ENCODE measurements at places on chromosomes 2 and 18.
A peak's percentile ranks its signal among the peaks of the same experiment; 100 is the strongest.

DNA sequence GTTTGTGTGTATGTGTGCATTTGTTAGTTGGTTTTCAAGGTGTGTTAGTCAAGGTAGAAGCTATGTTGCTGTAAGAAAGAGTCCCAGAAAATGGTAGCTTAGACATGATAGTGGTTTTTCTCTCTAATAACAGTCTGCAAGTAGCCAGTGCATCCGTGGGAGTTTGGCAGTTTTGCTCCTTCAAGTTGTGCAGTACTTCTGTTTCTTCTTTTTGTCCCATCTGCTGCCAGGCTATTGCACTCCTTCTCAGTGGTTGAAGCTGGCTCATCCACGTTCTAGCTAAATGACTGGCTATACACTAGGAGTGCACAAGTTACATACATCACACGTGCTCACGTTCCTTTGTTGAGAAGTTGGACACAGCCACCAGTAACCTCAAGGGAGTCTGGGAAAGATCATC lies 134.7 kb downstream of the ASXL3 start:
- DNase-seq, result no peak

DNA sequence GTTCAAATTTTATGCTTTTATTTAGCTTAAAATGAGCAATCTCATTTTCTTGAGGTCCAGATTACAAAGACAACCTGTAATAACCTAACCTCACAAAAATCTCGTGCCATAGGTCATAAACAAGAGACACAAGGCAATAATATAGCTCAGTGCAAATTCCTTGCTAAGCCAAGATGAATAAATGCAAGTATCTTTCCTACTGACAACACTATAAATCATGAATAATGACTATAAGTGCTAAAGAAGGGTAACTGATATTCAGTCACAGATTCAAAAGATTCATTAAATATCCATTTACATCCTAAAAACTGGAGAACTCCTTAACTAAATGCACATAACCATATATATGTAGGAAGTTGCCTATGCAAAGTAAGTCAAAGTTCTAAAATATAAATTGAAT lies 1641.6 kb downstream of the LRP1B start:
- DNase-seq, result no peak

- DNase-seq, result no peak
Measured at GRCh38 chr2:30380824-30381223, 66.2 kb upstream of the LCLAT1 start.

- DNase-seq, result no peak
Measured at GRCh38 chr2:5969303-5969702, 277.1 kb downstream of the SOX11 start.

GRCh38 chr2:168006498-168006897 lies 240.9 kb downstream of the STK39 start:
- DNase-seq, result no peak

DNA sequence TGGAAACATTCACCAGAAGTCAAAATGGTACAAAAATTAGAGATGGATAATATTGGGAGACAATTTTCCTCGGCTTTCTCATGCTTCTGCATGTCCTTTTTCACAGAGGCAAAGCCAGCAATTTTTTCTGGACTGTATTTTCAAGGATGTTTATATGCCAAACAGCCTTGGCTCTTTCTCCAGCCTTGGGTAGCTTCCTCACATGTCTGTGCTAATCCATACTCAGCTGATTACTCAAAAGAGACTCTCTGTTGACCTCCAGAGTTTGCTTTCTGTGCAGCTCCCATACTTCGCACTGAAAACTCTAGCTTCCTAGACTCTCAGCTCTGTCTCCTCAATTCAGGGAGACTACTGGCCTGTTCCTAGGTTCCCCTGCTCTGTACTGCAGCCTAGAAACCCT lies 10.6 kb downstream of the C18orf63 start:
- no peak for DNase-seq

DNA sequence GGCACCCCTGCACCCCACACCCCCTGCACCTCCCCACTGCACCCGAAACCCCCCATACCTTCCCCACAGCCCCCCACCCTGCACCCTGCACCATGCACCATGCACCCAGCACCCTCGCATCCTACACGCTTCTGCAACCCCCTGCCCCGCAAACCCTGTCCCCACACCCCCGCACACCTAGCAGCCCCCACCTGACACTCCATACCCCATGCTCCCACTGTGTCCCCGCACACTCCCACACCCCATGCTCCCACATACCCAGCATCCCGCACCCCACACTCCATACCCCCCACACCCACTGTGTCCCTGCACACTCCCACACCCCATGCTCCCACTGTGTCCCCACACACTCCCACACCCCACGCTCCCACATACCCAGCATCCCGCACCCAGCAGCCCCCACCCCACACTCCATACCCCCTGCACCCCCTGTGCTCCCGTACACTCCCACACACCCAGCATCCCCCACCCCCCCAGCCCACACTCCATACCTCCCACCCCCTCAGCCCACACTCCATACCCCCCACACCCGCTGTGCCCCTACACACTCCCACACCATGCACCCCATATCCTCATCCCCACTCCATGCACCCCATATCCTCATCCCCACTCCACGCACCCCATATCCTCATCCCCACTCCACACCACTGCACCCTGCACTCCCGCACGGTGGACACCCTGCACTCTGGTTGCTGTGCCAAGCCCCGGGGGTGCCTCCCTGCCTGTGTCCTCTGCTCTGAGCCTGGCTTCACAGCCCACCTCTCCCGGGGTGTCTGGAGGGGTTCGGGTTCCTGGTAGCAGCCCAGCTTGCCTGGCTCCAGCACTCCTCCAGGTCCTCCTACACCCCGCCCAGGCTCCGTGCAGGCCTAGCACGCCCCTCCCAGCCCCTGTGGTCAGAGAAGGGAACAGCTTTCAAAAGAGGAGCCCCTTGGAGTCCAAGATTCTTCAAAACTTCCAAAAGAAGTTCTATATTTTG lies 93.9 kb upstream of the CTDP1 start:
- no peak for DNase-seq

DNA sequence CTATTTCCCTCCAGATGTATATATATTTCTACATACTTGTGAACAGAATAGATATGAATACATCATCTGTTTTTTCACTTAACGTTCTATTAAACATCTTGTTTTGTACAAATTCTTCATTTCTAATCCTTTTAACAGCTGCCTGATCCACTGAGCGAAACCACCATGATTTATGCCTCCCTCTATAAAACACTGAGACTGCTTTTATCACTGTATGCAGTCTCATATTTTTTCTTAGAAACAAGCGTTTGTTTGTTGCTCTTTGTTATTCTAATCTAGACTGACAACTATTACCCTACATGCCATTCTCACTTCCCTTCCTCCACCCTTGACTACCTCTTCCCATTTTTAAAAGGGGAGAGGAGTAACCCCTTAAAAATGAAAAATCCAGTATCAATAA lies 88.2 kb downstream of the DTNB start:
- DNase-seq, result no peak

DNA sequence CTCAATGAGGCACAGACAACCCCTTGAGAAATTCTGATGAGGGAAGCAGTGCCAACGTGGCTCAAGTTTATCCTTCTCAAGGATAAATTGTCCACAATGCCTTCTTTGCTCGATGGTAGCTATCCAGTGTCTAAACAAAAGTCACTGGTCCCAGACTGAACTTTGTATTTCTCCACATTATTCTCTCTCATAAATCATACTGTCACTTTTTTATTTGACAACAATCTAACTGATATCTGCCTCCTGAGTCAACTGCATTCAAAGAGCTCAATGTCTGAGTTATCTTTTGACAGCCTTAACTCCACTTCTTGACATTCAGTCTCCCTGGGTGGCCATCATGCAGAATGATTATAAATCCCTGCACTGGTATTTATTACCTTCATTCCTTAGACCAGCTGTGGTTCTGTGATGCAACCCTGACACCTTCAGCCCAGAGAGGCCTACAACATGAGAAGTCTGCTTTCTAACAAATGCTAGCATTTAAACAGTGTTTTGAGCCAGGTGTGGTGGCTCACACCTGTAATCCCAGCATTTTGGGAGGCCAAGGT lies 38.2 kb downstream of the IMMT start:
- DNase-seq, result no peak

DNA sequence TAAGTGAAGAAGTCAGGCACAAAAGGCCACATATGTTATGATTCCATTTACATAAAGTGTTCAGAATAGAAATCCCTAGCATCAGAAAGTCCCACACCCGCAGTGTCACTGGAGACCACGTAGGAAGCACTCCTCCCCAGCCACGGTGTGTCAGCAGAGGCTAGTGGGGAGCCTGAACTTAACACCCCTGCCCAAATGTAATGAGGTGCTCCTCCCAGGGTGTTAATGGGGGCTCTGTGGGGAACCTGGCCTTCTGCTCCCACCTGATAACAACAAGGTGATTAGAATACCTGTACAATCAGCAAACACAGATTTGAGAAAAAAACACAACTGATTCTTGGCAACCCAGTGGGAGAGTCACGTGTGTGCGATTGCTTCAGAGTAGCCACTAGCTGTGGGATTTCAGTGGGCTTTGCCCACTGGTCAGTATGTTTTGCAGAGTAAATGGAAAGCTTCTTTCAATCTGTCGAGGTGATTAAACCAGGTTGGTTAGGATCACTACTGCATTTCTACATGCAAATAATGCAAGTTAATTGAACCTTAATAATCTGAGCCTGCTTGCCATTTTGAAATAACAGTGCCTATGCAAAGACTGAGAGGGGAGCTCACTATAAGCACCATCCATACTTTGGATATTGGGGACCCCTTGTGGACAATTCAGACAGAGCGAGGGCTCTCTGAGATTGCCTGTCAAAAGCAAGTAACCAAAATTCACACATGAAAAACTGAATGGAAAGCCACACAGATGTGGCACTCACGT lies 20.6 kb upstream of the ATRAID start:
- DNase-seq, result peak; percentile 40

DNA sequence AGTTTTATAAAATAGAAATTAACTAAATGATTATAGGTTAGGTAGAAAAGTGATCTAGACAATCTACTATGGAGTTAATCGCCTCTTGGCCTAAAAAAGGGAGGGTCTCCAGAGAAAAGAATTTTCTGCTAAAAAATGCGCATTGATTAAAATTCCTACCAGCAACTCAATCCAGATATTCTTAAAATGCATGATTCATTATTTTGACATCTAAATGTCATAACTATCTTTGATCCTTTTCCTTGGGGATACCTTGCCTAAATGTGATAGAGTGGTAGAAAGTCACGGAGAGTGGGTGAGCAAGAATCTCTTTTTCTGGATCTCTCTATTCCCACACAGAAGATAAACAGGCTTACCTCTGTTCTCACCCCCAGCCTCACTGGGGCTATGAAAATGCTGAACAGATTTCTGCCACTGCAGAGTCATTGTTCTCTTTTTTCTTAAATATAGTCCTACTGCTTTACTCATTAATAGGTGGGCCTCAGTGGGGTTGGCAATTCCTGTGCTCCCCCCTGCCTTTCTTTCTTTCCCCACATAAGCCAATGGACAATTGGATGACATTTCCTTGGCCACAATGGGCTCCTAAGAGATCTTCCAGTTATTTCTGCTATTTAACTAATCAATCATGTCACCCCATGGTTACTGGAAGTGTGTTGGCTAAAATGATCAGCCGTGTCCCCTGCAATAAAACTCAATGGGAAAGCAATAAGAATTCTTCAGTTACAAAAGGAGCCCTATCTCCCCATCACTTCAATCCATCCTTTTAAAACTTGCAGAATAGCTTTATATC lies 5.8 kb upstream of the ASXL3 start:
- no peak for DNase-seq

GRCh38 chr2:100818606-100819369 lies 1.2 kb upstream of the NPAS2 start:
- DNase-seq, result no peak

- DNase-seq, result peak; percentile 71
Measured at GRCh38 chr2:70070542-70071268, 16.6 kb upstream of the PCBP1 start.

DNA sequence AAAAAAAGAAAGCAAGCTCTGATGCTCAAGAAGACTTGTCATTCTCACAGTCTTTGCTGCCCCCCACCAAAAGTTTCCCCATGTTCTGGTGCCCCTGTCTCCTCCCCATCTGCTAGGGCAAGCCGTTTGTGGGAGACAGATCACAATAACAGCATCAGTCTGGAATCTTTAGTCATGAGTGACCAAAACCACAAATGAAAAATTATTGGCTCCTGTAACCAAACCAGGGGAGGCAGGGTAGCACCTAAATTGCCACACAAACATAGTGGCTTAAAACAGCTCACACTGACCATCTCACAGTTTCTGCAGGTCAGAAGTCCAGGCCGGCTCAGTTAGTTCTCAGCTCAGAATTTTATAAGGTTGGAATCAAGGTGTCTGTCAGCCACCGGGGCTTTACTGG lies 9.1 kb upstream of the B3GNT7 start:
- no peak for DNase-seq

GRCh38 chr2:44550561-44550960 lies 188.8 kb downstream of the CAMKMT start:
- no peak for DNase-seq

Measured in GM18507 (cell line).